ENCODE measurements at places on chromosomes 16 and 17.
A peak's percentile ranks its signal among the peaks of the same experiment; 100 is the strongest.

DNA sequence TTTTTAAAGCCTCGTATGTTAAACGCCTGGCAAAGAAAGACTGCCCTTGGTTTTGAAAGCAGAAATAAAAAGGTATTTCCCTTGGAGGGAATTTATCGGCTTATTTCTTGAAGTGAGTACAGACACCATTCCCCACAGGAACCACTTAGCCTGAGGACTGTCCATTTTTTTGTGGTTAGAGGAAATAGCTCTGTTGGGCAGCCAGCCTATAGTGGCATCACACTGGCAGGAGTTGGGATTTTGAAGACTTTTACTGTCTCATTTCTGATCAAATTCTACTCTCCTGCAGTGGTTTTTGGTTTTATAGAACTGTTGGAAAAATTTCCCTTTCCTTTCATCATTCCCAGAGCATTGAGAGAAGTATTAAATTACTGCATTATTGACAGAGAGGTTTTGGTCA lies 34.1 kb upstream of the CDC6 start:
- peak; percentile 31 for DNase-seq

GRCh38 chr17:73744411-73744810 lies 100.2 kb upstream of the SDK2 start:
- no peak for DNase-seq

DNA sequence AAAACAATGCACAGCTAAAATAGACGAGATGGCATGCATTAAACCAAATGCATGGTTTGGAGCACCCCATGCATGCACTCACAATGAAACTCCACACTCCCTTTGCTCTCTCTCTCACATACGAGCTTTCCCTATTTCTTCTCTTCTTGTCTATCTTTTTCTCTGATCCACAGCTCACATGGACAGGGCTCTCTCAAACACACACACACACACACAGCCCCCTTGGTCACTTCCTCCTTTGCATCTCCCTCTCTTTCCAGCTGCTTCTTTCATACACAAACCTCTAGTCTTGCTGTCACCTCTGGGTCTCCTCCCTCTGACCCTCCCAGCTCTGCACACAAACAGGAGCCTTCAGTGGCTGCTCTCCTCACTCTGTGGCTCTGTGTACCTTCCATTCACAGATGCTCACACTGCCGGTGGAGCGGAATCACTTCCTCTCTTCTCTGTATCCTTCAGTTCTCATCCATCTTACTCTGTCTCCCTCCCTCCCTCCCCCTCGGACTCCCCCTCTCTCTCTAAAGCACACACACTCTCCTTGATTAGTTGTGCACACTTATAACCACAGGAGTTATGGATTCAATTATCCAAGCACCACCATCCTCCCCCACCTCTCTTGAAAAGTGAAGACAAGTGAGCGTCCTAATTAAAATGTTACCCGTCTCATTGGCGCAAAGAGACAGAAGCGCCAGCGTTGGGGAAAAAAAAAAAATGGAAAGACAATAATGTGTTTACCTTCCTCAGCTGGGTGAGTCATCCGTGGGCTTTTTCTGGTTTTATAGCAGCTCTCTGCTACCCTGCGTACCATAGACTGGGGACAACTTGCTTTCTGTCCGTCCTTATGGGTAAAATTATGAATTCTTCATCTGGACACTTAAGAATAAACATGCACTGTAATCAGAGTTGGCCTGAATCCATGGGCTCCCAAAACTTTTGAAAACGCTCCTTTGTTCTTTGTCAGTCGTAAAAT lies 90.8 kb downstream of the SHISA6 start:
- no peak for DNase-seq

DNA sequence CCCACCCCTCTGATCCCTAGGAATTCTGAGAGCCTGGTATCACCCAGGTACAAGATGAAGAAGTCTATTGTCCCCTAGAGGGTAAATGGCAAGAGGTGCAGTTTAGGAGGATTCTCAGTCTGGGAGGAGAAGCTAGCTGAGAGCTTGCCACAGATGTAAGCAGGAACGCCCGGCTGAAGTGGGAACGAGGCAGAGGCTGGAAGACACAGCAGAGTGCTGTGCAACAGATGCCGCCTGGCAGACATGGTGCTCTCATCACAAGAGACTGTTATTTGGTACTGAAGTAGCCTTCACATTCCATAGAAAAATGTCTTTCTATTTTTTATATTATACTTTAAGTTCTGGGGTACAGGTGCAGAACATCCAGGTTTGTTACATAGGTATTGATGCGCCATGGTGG lies 20.3 kb upstream of the KRT20 start:
- no peak for DNase-seq
